ENCODE measurements at places on chromosomes 6 and 20.

GRCh38 chr6:106658469-106658868 is 29.1 kb downstream of the QRSL1 start:
- no peak for DNase-seq

DNA sequence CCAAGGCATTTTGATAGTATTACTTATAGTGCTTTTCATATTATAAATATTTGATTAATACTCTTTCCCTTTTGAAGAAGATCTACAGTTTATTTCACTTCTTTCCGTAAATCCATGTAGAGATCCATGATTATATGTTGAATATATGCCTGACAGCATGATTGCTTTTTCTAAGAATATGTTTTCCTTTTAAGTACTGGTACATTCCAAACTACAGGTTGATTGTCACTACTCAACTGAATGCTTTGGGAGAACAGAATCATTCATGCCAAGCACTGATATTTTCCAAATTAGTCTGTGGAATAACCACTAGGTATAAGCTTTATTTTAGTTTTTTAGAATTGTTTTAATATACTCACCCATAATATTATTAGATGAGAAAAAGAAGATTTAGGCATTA is 330.2 kb downstream of the BCKDHB start:
- no peak for DNase-seq

DNA sequence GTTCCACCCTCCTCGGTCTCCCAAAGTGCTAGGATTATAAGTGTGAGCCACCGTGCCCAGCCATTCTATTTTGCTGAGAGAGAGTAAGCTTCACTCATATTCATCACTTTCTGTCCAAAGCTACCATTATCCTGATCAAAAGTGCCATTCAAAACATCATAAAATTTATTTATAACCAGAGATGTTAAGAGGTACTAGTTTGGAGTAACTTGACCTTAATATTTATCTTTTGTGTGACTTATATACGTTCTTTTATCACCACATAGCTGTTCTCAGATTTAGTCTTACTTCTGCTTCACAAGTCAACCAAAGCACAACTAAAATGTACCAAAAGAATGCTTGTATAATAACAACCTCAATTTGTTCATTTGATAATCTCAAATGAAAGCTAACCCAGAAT is 18.1 kb downstream of the AKIRIN2 start:
- DNase-seq = no peak

GRCh38 chr20:50852085-50852484 is 57.2 kb downstream of the BCAS4 start:
- no peak for DNase-seq

DNA sequence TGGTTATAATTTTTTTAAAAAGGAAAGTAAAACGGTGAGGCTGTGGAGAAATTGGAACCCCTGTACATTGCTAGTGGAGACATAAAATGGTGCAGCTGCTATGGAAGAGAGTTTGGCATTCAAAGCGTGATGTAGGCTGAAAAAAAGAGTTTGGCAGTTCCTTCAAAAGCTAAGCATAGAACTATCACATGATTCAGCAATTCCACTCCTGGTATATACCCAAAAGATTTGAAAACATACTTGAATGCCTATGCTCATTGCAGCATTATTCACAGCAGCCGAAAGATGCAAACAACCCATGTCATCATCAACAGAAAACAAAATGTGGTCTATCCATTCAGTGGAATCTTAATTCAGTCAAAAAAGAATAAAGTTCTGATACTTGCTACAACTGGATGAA is 4.5 kb upstream of the SGK2 start:
- no peak for DNase-seq

DNA sequence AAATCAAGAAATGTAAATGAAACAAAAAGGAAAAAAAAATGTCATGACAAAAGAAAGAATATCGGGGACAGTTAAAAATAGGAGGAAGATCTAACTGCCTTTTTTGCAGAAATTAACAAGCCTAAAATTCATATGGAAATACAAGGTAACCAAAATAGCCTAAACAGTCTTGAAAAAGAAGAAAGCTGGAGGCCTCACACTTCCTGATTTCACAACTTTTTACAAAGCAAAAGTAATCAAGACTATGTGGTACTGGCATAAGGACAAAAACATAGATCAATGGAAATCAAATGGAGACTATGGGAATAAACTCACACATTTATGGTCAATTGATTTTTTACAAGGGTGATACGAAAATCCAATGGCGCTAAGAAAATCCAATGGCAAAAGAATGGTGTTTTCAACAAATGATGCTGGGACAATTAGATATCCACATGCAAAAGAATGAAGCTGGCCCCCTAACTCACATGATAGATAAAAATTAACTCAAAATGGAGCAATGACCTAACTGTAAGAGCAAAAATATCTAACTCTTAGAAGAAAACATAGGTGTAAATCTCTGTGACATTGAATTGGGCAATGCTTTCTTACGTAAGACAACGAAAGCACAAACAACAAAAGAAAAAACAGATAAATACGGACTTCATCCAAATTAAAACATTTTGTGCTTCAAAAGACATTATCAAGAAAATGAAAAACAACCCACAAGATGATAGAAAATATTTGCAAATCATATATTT is 24.5 kb downstream of the MAP3K5 start:
- DNase-seq = no peak

DNA sequence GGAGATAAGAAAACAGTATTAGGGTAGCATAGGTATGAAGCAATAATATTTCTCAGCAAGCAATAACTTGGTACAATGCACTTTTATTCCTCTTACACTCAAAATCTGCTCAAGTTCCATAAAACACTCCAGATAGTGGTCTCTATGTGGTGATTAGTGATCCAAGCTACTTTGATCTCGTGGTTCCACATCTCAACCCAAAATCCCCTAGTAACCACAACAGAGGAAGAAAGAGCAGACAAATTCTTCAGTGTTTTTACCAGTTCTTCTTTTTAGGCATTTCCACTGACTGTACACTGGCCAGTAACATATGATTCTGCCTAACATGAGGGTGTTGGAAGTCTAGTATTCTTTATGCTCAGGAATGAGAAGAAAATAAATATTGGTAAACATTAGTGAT is 309.0 kb upstream of the PTCHD4 start:
- no peak for DNase-seq

GRCh38 chr6:65984089-65984488 is 277.1 kb upstream of the EYS start:
- DNase-seq = no peak

- DNase-seq = no peak
These were observed 27.7 kb downstream of the PTPRA start for GRCh38 chr20:2900845-2901592.

DNA sequence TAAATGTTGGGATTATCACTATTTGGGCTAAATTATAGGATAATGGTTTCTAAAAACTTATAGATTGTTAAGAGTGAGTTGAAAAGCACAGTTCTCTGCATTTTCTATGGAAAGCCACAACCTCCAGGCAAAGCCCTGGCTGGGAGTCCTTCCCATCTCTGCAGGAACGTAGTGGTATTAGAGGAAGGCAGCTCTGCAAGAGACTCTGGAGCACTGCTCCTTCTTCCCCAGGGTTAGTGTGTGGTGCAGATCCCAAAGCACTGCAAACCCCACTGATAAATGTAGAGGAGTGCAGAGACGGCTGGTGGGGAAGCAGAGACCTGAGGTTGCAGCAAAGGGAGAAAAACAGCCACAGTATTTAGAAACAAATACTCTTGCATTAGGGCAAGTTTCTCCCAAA is 225.3 kb downstream of the TINAG start:
- no peak for DNase-seq

DNA sequence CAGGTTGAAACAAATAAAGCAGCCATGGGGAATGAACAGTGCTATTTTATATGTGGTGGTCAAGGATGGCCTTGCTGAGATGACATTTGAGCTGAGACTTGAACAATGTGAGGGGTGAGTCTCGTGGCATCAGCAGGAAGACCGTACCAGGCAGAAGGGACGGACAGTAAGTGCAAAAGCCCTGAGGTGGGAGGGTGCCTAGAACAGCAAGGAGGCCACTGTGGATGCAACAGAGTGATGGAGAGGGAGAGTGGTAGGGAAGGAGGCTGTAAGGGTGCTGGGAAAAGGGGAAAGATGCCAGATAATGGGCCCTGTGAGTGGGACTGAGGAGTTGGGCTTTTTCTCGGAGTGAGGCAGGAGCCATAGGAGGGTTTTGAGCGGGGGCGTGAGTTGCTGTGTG is 11.5 kb downstream of the KCNB1 start:
- no peak for DNase-seq

- DNase-seq = no peak
These were observed 9.1 kb downstream of the BCAS1 start for GRCh38 chr20:54061101-54061881.

DNA sequence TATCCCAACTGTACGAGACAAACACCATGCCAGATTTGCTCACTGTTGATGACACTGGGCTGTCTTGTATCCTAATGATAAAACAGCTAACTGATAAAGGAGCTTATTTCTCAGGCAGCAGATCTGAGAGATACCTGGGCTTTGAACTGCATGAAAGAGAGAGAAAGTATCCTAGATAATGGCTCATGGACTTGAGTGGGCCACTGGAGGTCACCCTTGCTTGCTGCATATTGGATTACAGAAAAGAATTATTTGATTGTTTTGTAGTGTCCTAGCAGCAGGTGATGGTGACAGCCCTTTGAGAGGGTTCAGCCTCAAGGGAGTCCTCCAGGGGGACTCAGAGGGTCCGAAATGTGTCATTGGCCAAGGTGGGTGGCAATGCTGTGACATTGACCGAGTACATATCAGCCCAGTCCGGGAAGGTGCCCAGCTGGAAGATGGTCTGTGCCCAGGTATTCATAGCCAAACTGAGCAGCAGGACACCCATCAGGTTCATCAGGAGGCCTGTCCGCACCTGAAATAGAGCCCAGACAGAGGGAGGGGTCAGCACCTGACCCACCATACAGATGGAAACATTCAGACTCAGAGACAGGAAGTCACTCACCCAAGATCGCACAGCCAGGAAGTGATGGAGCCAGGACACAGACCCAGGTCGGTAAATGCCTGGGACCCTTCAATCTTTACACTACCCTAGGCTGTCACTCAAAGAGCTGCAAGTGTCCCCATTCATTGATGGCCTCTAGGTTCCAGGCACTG is 9.4 kb upstream of the OCSTAMP start:
- no peak for DNase-seq

DNA sequence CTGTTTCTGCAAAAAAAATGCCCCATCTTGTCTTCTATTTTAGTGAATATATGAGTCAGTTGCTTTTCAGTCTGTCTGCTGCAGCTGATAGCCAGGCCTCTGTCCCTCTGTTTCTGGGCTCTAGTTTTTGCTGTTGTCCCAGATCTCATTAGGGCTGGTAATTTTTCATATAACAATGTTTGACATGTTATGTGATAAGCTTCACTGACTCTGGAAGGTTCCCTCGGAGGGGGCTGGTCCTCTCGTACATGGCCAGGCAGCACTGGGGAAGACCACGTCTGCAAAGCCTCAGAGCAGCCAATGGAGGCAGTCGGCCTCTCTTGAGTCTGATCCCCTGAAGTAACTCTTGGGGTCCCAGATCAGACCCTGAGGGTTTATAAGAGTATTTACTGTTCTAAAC is 223.8 kb downstream of the THBS2 start:
- DNase-seq = no peak

DNA sequence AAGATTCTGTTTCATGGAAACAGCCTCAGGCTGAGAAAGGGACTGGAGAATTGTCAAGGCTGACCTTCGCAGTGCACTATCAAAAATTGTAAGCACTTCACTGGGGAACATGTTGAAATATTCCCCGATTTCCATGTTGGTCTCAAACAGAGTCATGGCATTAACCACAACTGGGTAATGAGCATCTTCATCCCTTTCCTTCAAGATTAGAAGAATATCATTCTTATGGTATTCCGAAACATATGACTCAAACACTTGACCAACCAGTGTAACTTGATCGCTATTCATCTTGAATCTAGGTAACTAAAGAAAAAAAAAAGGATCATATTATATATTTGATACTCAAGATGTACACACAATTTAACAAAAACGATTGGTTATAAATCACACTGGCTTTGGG is 3.5 kb downstream of the MCM9 start:
- DNase-seq = no peak

DNA sequence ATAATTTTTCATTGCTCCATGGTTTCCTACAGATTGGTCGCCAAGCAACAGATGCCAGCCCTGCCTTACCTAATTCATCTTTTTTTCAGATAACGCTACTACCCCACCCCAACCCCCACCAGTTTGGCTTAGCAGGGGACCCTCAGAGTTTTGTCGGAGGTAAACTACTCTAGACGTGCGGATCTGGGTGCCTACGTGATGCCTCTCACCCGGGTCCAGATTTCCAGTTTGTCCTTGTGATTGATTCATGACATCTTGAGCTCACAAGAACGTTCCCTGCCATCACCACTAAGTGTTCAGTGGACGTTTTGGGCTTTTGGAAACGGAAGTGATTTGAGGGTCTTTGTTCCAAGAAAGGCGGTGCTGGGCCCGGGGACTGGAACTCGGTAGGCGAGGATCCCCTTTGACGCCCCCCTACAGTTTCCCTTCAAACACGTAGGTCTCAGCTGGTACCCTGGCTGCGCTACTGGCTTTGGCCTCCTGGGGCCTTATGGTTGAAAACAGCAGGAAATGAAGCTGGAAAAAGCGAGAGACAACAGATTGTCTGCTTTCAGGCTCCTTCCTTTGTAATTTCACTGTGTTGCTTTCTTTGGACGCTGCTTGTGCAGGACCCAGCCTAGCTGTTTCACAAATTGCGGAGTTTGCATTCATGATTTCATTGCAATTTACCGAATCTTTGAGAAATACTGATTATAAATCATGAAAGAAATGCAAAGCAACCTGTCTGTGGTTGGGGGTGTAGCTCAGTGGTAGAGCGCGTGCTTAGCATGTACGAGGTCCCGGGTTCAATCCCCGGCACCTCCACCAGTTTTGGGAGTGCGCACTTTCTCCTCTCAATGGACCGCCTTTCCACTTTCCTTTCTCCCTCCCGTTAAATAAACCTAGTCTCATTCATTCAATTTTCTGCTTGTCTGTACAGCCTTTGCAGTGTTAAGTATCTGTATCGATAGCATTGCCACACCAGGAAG is 81.0 kb downstream of the GPX5 start:
- DNase-seq = no peak

GRCh38 chr6:157376241-157376640 is 4.7 kb upstream of the ZDHHC14 start:
- DNase-seq = no peak

- DNase-seq = no peak
These were observed 45.9 kb downstream of the SSR1 start for GRCh38 chr6:7267071-7267465.

- no peak for DNase-seq
These were observed 196.5 kb upstream of the IRAK1BP1 start for GRCh38 chr6:78670802-78671201.

DNA sequence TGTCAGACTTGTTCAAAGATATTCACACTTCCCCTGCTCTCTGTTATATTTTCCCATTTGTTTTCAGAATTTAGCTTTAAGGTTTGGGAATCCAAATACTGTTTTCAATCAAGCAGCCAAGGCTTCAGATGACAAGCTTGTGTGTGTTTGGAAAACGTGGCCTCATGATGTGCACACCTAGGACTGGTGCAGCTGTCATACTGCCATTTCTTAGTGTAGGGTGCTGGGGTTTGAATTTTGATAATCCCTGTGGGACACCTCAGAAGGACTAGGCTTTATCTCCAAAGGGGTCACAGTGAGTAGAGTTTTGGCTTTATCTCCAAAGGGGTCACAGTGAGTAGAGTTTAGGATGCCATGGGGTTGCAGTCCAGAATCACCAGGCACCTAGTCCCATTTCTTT is 65.3 kb upstream of the JAG1 start:
- no peak for DNase-seq
